Karpas-422 (cell line): ENCODE measurements at places on chromosomes 16 and 17. TPM values are rescaled to one million over a fixed set of nuclear protein-coding genes. Genes with fewer than 3 reads are reported as not detected.

The SLC43A2 gene
- 10.0 and 10.8 TPM in 2 replicates for total RNA-seq

DNA sequence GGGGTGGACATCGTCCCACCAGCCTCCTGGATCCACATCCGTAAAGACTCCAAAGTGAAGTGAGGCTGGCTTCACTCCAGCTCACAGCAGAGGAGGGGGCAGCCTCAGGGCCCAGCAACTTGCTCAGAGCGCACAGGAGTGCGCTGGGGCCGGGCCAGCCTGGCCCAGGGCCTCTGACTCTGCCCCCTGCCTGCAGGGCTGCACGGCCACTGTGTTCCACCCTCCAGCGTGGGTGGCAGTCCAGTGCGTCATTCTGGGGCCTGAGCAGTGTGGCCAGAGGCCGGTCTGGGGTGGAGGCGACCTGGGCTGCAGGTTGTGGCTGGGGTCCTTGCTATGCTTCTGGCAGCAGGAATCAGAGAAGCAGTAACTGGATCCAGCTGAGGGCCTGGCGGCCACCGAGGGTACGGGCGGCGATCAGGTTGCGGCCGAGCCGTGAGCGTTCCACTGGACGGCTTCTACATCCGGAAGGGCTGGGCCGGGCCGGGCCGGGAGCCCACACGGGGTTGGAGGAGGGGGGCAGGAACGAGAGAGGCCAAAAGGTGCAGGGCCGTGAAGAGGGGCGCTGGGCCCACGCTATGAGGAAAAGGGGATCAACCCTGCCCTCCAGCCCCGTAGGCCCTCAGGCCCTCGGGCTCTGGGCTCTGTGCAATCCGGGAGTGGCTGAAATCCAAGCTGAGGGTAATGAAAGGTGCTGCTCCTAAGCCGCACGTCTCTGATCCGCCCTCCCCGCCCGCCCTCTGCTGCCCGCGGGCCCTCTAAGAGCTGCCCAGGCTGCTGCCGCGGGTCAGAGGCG lies at the start of gene FSCN2:
TSS of gene FSCN2 (plus strand) at position 787 of the 793 bp plus-strand sequence. CDS start 155 bp downstream, outside the sequence.
- no peaks in the 10 kb centered on the region for H3K27me3 ChIP-seq
- H3K36me3 ChIP-seq: no peaks in the 10 kb centered on the region
- no peak for DNase-seq
- no peaks in the 10 kb centered on the region for H3K4me1 ChIP-seq

The MT1F gene
- 36.3 and 68.5 TPM in 2 replicates for total RNA-seq

GRCh38 chr16:66926961-66927436 lies 1.7 kb upstream of the RRAD start:
- H3K4me3 ChIP-seq: no peak overlapping the region
- peaks cover 8% of the 10 kb centered on the region for H3K4me1 ChIP-seq
- H3K27ac ChIP-seq: no peak overlapping the region
- H3K36me3 ChIP-seq: 0 out of 2 replicates have a peak, but pooled peaks cover 6% of the 10 kb centered on the region
